ENCODE measurements at places on chromosomes 16 and 17. TPM values are rescaled to one million over a fixed set of nuclear protein-coding genes. Genes with fewer than 3 reads are reported as not detected.

DNA sequence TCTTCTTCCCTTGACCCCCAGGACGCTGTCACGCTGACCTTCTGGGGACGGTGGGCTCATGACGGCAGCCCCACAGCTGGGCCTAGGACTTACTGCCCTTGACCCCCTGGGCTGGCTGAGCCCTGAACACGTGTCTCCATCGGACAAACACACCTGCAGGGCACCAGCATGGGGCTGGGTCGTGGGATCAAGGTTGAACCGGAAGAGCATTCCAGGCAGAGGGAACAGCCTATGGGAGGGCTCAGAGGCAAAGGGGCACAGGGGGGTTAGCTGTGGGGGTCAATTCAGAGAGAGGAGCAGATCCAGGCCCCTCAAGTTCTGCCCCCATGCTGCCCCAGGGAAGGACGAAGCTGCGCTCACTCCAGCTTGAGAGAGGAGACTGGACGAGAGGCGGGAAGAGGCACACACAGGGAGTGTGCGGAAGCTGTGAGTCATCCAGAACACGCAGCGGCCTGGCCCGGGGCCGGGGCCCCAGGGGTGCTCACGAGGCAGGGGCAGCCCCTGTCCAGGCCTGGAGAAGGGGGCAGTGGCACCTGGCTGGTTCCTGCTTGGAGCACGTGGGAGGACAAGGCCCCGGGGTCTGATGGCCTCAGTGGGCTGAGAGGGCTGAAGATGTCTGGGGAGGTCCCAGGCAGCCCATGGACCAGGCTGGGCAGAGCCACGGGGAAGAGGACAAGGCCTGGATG lies 9.9 kb downstream of the SSTR5 start:
- no peak for DNase-seq

GRCh38 chr16:78278056-78278450 lies 178.6 kb downstream of the WWOX start:
- no peak for DNase-seq

DNA sequence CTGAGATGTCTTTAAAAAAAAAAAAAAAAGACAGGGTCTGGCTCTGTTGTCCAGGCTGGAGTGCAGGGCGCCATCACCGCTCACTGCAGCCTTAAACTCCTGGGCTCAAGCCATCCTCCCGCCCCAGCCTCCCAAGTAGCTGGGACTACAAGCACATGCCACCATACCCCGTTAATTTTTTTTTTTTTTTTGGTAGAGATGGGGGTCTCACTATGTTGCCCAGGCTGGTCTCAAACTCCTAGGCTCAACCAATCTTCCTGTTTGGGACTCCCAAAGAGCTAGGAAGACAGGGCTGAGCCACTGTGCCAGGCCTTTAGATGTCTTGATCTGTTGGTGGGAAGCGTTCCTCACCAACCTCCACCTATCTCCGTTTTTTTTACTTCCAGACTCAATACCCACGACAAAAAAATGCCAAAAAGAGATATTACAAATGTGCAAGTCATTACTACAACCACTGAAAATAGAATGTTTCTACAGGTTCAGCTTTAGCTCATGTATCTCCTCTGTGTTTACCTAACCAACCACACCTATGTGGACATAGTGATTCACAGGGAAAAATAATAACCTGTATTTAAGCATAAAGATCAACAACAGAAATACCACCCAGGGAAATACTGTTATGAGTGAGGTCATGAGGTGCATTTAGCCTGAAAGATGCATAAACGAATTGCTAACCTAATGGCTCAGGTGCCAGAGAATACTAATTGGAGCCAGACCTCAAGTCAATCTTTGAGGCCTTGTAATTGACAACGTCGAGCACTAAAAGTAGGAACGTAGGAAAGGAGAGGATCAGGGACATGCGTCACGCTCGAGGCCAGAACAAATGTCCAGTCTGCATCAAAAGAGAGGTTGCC lies 22.6 kb downstream of the NACA2 start:
- no peak for DNase-seq

DNA sequence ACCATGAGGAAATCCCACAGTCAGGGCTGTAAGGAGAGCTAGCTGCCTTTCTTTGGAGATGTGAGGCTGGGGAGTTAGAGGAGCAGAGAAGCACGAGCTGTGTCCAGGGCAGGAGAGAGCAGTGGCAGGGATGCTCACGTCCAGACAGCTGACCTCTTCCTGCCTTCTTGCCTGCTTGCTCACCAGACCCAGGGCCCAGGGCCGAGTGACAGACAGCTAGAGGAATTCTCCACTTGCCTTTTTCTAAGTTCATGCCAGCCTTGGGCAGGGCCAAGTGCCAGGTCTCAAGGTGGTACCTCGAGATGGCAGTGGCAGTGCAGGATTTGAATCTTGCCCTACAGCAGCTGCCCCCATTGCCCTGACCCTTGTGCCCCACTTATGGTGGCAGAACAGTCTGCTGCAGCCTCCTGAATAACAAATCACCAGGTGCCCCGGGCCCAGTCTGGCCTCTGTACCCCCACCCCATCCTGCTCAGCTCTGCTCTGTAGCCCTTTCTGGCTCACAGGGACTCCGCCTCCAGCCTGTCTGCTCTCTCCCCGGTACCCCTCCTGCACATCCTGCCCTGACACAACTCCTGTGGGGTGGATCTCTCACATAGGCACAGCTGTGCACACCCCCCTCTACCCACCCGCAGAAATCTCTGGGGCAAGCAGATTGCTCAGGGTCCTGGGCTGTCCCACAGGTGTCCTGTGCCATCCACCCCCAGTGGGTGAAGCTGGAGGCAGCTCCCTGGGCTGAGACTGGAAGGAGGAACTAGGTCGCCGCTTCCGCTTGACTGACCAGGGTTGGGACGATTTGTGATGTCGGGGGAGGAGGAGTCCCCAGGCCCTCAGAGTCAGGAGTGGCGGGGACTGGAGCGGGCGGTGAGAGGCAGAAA lies 25.9 kb downstream of the GRIN2C start:
- no peak for DNase-seq

- DNase-seq, result no peak
Measured at GRCh38 chr17:44604768-44605485, 47.6 kb downstream of the FZD2 start.

DNA sequence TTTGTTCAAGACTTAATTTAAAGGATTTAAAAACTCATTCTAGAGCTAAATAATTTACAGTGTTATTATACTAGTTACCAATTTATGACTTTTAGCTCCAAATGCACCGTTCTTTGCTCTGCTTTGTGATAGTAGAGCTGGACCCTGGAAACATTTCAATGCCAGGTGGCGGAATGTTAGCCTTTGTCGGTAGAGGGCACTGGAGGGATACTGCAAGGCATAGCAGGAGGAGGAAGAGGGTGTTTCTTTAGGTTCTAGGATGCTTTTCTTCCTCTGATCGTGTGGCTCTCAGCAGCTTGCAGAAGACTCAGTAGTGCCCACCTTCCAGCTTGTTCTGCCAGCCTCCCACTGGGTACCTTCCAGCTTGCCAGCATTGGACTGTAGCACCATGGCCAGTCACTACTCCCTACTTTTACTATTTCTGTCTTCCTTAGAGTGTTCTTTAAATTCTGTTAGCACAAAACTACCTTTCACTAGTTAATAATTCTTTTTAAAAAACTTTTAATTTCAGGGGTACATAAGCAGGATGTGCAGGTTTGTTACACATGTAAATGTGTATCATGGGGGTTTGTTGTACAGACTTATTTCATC lies 325.3 kb downstream of the UTP18 start:
- DNase-seq, result no peak

GRCh38 chr17:52536489-52536888 lies 378.0 kb upstream of the CA10 start:
- DNase-seq, result no peak

- no peak for DNase-seq
Measured at GRCh38 chr16:11356573-11357331, 11.5 kb downstream of the RMI2 start.

- peak; percentile 95 for DNase-seq
Measured at GRCh38 chr17:45218895-45219661, 2.6 kb upstream of the FMNL1 start.

DNA sequence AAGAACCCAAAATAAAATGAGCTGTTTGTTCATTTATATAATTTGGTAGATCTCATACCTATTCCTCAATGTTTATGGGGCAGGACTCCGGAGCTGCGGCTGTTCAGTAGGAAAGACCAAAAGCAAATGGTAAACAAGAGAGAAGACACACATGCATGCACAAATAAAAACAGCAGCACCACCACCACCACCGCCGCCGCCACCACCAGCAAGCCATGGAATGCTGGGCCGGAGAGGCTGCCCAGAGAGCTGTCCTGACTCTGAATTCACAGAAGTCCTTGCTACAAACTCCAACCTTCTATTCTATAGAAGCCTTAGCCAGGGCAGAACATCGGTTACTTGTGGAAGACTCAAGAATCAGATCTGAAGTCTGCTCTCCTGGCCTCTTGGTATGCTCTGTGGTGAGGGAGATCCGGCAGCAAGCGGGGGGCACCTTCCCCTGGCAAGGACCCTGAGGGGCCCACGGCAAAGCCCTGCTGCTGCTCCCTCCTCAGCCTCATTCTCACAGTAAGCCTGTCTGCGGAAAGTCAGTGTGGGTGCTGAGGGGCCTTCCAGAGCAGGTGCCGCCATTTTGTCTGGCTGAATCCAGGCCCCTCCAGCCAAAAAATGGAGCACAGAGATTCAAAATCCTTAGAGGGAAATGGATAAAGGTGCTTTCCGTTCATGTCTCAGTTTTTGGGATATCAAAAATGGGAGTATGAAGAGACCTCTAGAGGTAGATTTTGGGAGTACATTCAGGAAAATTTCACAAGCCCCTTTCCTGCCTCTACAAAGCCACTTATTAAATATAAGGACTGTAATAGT lies 6.4 kb upstream of the FOXJ1 start:
- DNase-seq, result no peak

GRCh38 chr17:37833237-37833859 lies 88.5 kb upstream of the HNF1B start:
- DNase-seq, result peak; percentile 60

DNA sequence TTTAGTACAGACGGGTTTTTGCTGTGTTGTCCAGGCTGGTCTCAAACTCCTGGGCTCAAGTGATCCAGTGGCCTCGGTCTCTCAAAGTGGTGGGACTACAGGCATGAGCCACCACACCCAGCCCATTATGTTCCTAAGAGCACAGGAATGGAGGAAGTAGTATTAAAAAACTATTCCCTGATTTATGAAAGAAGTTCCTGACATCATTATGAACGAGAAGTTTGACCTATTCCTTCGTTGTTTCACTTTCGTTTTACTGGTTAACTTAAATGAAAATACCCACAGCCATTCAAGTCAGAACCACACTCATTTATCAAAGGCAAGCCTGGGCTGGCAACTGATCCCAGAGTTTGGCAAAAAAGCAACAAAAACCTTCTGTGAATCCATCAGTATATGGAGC lies 13.5 kb upstream of the CBX4 start:
- DNase-seq, result no peak

- peak; percentile 84 for DNase-seq
Measured at GRCh38 chr16:87317750-87318644, 805 bp upstream of the C16orf95 start.

DNA sequence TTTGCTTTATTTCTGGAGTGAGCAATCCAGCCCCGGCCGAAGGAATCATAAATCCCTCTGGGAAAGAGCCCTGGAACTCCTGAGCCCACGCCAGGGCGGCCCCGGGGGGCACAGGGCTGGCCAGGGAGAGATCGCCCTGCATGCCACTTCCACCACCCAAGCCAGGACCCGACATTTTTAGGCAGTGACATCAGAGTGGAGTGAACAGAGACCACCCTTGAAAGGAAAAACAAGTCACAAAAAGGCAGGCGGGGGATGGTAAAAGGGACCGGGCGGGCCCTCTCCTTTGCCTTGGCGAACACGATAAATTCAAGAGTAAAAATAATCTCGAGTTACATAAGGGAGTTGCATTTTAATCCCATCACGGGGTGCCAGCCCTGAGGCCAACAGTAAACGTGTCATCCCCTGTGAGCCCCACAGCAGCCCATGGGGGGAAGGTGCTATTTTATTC lies 284.1 kb downstream of the C16orf95 start:
- no peak for DNase-seq

DNA sequence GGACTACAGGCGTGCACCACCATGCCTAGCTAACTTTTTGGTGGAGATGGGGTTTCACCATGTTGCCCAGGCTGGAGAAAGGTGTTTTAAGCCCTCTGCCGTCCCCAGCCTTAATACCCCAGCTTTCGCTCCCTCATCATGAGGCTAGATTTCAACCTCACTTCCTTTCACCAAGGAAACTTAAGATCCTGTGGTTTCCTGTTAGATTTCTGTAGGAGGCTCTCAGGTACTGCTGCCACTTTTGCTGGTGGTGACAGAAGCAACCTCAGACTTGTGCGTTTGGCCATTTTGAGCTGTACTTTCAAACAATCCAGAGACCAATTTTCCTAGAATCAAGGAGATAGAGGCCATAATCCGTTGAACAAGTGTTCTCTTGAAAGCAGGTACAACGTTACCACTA lies 36.2 kb downstream of the MPHOSPH6 start:
- no peak for DNase-seq

- no peak for DNase-seq
Measured at GRCh38 chr17:72971226-72971880, 121.1 kb downstream of the SLC39A11 start.

DNA sequence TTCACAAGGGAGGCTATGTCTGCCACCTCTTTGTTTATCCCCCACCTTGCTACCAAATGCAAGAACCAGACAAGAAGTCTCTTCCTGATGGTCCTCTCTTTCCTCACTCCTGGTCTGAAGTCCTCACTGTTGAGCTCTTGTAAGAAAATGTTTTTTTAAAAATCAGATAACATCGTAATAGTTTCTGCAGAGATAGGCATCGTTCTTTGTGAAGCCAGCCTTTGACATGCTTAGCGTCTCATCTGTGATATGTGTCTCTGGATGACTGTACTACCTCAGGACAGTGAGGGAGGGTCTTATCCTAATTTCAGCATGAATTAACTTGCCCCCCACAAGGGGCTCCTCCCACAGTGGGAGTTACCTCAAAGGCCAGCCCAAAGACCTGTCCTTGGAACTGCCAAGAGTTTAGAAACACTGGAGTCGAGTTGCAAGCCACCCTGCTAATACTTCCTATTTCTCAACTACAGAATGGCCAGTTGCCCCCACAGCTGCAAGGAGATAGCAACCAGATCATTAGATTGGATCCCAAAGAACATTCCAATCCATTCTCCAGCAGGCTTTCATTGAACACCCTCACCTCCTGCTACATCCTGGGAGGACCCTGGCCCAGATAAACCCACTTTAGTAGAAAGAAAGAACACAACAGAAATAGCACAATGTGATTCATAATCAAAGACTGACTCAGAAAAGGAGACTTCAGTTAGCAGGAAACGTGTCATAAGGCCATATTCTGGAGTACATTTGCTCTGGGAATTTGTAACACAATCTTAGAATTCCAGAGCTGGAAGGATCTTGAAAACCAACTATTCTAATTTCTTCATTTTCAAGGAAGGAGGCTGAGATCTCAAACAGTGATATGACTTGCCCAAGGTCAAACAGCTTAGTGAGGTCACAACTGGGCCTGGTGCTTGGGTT lies 151.0 kb downstream of the IRX3 start:
- DNase-seq, result no peak

GRCh38 chr17:58764373-58764772 lies 8.7 kb downstream of the PPM1E start:
- no peak for DNase-seq

The TVP23A gene
- not detected for total RNA-seq

The DPEP3 gene
- not detected for total RNA-seq

The RAB11FIP3 gene
- 20.7 TPM for total RNA-seq

The PABPN1L gene
- total RNA-seq, result not detected
